ENCODE measurements at places on chromosomes 6 and 20. TPM values are rescaled to one million over a fixed set of nuclear protein-coding genes. Genes with fewer than 3 reads are reported as not detected.

DNA sequence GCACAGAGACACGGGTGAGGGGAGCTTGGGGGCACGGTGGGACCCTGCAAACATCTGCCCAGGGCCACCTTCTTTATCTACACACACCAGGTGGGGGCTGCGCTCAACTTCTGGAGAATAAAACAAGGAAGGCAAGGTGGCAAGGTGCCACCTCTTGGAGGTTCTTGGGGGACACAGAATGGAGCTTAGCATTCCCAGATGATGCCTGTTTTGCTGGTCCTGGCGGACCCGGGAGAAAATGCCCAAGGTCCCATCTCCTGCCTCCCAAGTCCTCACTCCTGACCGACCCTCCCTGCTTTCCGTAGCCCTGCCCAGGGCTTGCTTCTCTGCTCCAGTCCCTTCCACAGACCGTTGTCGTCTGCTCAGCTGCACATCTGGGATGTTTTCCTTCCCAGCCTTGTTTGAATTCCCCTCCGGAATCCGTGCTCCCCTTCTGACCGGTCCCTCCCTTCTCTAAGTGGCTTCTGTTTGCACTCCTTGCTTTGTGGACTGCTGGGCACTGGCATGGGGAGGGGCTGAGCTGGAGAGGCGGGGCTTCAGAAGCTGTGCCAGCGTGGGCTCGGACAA, 13.1 kb downstream of the ITPR3 start:
- DNase-seq, result no peak

GRCh38 chr6:10487668-10488327, 33.4 kb upstream of the GCNT2 start:
- no peak for DNase-seq

GRCh38 chr20:22285555-22285954, 298.8 kb downstream of the FOXA2 start:
- DNase-seq, result no peak

The UBD gene
- total RNA-seq, result not detected

DNA sequence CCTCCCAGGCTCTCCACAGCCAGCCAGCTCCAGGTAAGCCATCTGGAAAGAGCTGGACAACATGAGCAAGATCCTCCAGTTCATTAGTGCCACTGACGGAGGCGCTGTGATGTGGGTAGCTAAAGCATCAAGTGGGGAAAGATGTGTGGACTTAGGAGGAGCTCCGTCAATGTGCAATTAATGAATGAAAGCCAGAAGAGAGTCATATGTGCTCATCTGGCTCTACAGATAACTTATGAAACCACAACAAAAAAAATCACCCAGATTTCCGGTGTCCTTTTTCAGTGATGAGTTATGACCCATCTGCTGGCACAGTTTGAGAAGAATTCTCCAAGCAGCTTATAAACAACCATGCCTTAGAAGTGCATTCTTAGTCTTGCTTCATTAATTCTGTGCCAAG, 311.7 kb upstream of the PLCB4 start:
- no peak for DNase-seq

DNA sequence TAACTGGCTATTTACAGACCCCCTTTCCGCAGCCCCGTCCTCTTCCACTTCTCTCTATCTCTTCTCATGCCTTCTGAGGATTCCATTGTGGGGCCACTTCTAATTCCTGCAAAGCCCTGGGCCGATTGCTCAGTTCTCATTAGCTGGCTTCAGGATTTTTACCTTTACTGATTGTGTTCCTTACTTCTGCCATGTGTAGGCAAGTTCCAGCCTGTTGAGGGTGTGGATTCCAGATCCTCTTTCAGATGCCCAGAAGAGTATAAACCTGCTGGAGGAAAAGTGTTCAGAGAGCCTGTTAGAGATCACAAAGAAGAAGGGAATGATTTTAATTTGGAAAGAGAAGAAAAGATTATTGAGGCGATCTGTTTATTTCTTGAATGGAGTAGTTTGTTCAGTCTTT, 5.4 kb downstream of the DSE start:
- no peak for DNase-seq

DNA sequence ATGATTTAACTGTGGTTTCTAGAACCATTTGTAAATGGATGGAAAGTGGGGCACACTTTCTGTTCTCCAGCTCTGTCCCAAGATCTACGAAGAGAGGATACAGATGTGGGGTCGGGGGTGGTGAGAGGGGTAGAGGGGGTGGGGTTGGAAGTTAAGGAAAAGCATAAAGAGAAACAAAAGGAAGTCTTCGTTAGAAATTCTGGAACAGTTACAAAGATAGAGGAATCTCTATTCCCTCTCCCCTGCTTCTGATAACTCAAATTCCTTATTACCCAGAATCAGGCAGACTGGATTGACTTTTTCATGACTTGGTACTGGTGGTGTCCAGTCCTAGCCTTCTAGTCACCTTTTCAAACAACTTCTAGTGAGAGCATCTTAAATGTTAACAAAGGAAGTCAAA, 4.9 kb downstream of the GCM1 start:
- no peak for DNase-seq

DNA sequence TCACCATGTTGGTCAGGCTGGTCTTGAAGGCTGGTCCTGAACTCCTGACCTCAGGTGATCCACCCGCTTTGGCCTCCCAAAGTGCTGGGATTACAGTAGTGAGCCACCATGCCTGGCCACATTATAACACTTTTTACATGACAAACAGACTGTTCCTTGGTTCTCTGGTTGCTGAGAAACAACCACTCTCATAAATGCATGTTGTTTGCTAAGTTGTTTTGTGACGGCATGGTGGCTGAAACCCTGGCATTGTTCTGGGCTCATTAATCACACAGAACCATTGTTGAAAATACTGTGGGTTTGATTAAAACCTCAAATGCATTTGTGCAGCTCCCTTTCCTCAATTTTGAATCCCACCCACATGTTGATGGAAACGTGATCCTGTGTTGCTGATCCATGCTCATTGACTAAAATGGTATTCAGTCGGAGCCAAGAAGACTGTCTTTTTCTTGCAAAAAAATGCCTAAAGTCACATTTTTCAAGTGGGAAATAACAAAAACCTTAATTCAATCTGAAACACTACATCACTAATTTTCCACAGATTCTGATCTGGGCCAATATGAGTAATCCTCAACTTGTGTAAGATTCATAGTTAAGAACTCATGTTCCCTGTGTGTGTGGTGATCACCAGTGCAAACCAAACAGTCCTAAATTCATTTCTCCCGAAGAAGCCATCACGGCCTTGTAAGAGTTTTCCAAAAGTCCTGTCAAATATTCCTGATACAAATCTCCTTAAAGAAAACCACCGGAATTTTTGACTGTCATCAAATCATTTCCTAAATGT, 132.8 kb downstream of the FNDC1 start:
- DNase-seq, result no peak

Data from CD4-positive, alpha-beta T cell (primary cell).